ENCODE measurements at places on chromosomes 5 and 9.

DNA sequence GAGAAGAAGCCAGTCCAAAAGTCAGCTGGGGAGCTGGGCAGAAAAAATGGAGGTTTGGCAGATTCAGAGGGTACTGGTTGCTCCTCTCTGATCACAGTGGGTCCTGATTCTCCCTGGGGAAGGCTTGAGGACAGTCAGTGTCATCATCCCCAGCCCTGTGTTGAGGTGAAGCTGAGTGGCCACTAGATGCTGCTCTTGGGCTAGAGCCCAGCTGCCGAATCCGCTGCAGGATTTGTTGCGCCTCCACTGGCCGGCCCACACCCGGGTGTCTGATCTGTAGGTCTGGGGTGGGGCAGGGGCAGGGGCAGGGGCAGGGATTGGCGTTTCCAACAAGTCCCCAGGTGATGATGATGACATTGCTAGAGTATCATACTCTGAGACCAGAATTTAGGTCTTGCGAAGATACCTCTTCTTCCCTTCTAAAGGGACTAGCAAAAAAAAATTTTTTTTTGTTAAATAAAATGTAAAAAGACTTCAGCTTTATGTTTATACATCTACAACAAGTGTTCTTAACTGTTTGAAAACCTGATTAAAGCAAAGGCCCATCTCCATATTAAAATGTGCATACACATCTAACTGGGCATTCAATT lies 106.8 kb downstream of the PDE6A start:
- DNase-seq, result peak; percentile 75

- DNase-seq, result no peak
Observed at GRCh38 chr9:107105784-107106183, 177.3 kb upstream of the RAD23B start.

DNA sequence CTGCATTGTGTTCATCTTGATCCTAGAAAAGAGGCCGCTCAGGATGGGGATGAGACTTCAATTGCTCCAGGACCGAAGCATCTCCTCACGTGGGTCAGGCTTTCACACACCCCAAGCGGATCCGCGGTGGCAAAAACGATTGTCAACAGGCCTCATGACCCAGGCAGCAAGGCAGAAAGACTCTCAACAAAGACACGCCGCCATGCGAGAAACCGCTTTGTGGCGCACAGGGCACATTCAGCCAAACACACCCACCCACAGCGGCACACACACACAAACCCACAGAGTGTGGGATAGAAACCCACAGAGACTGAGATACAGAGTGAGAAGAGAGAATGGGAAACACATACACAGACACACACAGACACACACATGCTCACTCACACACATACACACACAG lies 483.4 kb downstream of the SPATA31A7 start:
- DNase-seq, result no peak

DNA sequence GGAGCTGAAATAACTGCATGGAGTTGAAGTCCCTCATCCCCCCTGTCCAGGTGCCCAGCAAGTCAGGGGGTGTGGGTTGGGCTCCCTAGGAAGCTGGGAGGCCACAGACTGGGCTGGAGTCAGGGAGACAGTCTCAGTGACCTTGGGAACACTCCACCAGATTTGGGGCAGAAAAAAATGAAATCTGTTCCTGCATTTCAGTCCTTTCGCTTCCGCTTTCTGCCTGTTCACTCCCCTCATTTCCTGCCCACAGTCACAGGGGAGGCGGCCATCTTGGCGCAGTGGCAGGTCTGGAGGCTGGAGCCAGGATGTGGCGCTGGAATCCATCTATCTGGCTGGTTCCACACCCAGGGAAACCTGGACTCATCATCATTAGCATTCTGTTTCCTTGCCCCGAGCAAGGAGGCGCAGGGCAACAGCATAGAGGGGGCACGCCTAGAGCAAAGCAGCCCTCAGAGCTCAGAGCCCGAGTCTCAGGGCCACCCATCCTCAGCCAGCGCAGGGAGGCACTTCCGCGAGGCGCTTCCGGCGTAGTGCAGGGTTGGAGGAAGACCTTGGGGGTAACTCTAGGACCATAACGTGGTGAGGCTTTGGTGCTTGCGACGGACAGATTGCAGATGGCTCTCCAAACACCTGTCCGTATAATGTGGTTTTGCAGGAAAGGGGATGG lies 86.2 kb upstream of the HSPA9 start:
- DNase-seq, result no peak

DNA sequence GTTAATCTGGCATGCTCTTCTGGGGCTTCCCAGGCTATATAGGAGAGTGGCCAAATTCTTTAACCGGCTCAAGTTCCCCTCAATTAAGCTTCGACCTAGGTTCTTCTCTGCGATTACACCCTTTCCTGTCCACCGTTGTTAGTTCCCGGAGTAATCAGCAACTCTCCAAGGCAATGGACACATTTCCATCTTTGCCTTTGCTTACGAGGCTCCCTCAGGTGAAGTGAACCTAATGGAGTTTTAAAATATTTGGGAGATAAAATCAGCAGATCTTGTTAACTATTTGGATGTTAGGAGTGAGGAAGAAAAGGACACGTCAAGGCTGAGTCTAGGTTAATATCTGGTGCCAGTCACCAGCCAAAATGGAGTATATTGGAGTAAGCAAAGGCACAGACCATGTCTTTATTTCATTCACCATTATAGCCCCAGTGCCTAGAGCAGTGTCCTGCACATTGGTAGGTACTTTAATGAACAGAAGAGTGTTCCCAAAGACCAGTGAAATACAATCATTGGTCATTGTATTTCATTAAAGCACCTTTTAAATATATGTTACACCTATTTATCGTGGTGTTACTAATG lies 515 bp downstream of the UTP15 start:
- no peak for DNase-seq

GRCh38 chr9:72926506-72926905 lies 26.3 kb downstream of the ALDH1A1 start:
- no peak for DNase-seq

DNA sequence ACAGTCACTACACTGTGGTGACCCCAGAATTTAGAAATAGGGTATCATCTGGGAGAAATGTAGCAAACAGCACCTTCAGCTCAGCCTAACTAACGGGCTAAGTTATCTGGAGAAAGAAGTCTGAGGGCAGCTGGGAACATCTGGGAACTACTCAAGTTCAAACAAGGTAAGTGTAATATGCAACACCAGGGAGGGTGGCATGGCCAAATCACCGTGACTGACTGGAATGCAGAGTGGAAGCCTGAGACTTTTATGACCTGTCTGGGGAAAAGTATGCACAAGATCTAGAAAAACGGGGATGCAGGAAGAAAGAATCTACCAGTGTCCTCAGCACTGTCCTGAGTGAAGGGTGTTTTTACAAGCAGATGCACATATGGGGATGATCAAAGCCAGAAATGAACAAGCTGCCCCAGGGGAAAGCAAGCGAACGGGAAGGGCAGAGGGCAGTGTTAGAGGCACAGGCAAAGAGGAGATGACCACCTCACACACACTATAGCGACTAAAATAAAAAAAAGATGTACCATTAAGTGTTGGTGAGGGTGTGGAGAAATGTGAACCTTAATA lies 59.9 kb downstream of the SERINC5 start:
- no peak for DNase-seq

DNA sequence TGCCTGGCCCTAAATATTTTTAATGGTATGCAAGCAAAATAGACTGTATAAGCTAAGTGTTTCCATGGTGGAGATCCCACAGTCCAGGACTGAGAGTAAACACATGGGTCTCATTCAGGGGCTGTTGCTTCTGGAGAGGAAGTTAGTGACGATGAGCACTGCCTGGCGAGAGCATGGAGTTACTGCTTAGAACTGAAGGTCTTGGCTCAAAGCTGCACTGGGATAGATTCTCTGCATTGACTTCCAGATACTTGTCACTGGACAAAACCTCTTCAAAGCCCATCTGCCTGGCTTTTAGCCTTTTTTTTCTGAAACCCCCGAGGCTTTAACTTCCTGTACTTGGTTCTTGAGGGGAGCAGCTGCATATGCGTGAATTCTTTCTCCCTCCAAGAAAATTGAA lies 39.2 kb downstream of the GPR107 start:
- no peak for DNase-seq

DNA sequence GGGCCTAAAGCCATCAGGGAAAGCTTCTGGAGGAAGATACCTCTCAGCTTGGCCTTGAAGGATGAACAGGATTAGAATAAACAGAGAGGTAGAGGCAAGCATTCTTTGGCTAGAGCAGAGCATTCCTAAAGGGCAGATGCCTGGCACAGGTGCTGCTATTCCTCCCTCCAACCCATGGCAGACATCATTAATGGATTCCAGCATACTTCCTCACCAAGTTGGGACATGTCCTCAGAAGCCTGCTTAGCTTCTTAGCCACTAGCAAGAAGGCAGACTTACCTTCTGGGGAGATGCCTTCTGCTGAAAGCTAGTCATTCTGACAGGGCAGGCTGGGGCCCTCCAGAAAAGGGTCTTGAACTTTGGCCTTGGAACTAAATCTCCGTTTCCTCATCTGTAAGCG lies 122.0 kb downstream of the RGS3 start:
- no peak for DNase-seq

- DNase-seq, result no peak
Observed at GRCh38 chr5:145990170-145990569, 53.8 kb downstream of the SH3RF2 start.

GRCh38 chr5:91937121-91937520 lies 554.0 kb upstream of the ARRDC3 start:
- DNase-seq, result peak; percentile 23

GRCh38 chr9:128503870-128504269 lies 649 bp upstream of the GLE1 start:
- DNase-seq, result no peak

- DNase-seq, result no peak
Observed at GRCh38 chr5:128241051-128241695, 157.6 kb downstream of the SLC12A2 start.

DNA sequence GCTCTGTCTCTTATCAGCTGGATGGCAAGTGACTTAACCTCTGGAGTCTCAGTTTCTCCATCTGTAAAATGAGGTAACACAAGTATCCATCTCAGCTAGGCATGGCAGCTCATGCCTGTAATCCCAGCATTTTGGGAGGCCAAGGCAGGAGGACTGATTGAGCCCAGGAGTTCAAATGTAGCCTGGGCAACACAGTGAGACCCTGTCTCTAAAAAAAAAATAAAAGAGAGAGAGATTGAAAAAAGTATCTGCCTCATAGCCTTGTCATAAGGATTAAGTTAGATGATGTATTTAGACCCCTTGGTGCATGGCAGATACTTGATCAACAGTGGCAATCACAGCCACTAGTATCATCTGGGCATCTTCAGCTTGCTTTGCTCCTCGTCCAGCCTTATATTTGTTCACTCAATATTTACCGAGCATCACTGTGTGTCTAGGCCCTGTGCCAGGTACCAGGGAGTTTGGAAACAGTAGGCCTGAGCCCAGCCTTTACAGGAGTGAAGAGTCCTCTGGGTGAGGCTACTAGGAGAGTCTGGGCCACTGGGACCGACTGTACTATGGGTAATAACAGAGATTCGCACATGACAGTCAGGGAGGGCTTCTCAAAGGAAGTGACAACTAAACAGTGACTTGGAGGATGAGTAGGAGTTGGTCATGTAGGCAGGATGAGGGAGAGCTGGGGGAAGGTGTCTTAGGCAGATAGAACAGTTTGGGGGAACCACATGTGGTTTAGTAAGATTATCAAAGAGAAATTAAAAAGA lies 34.2 kb downstream of the CORO2A start:
- DNase-seq, result no peak

- no peak for DNase-seq
Observed at GRCh38 chr9:84929068-84929467, 259.5 kb downstream of the NTRK2 start.

GRCh38 chr5:96945144-96945897 lies 9.4 kb downstream of the LNPEP start:
- peak; percentile 46 for DNase-seq

- no peak for DNase-seq
Observed at GRCh38 chr9:93100276-93100636, 4.2 kb downstream of the CARD19 start.

- no peak for DNase-seq
Observed at GRCh38 chr9:78463750-78464149, 166.8 kb downstream of the PSAT1 start.

GRCh38 chr5:5404381-5404780 lies 18.1 kb upstream of the ICE1 start:
- no peak for DNase-seq

- peak; percentile 6 for DNase-seq
Observed at GRCh38 chr5:130502702-130503101, 598.4 kb downstream of the CHSY3 start.

GRCh38 chr5:88824892-88825583 lies 57.9 kb downstream of the MEF2C start:
- peak; percentile 59 for DNase-seq

DNA sequence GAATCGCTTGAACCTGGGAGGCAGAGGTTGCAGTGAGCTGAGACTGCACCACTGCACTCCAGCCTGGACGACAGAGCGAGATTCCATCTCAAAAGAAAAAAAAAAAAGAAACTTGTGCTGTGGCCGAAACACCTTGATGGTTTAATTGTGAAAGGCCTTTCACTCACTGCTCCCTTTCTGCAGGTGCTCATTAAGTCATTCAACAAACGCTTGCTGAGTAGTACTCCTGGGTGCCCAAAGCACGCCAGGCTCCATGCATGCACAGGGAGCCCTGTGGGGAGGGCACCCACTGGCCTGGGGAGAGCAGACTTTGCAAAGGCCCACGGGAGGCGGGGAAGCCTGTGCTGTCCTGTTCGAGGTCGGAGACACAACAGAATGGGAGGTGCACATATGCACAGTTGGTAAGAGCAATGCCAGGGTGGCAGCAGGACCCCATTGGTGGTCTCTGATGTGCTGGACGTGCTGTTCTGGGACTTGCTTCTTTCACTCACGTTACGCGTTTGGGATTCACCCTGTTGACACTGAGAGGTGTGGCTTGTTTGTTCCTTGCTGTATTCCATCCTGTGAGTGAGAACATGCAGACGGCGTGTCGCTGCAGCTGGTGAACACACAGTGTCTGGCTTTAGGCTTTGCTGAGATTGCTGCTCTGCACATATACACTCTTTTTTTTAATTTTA lies 3.0 kb upstream of the ENTPD2 start:
- no peak for DNase-seq

DNA sequence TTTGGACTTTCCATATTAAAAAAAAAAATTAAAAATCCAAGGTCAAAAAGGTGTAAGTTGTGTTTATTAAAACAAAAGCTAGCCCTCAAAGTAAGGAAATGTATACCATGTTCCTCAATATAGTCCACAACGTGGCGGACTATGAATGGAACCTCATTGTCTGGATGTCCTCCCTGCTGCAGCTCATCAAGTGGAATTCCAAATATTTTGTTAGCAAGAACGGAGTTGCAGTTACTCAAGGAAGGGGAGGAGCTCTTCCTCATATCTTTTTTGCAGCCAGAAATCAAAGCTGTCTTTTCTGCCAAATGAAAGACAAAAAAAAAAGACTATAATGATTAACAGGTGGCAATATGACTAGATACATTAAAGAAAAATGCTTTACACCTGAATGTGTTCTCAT lies 14.0 kb downstream of the FAM13B start:
- no peak for DNase-seq

- no peak for DNase-seq
Observed at GRCh38 chr9:76107482-76107881, 217.0 kb downstream of the PCSK5 start.

DNA sequence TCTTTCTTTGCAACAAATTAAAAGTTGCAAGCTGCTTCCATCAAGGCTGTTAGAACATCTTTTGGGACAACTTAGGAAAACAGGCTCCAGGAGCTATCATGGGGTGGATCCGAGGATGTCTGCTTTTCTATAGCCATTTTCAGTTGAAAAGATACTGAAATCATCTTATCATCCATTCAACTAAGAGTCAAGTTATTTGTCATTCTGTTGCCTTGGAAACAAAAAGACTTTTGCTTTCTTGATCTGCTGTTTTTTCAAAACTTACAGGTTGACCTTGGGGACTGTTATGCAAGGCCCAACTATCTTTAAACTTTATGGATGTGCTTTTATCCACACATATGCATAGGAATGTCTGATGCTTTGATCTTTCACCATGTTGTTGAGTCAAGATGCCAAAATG lies 545.3 kb upstream of the DAP start:
- DNase-seq, result no peak
